Activated CD4-positive, alpha-beta T cell treated with anti-CD3 and anti-CD28 coated beads for 24 hours (primary cell): ENCODE measurements at places on chromosomes 13 and 19.

GRCh38 chr13:95193509-95194230 lies 107.6 kb downstream of the ABCC4 start:
- no peak for DNase-seq

- DNase-seq, result peak; percentile 59
These were observed 19.9 kb upstream of the FBXO27 start for GRCh38 chr19:39052243-39052746.

DNA sequence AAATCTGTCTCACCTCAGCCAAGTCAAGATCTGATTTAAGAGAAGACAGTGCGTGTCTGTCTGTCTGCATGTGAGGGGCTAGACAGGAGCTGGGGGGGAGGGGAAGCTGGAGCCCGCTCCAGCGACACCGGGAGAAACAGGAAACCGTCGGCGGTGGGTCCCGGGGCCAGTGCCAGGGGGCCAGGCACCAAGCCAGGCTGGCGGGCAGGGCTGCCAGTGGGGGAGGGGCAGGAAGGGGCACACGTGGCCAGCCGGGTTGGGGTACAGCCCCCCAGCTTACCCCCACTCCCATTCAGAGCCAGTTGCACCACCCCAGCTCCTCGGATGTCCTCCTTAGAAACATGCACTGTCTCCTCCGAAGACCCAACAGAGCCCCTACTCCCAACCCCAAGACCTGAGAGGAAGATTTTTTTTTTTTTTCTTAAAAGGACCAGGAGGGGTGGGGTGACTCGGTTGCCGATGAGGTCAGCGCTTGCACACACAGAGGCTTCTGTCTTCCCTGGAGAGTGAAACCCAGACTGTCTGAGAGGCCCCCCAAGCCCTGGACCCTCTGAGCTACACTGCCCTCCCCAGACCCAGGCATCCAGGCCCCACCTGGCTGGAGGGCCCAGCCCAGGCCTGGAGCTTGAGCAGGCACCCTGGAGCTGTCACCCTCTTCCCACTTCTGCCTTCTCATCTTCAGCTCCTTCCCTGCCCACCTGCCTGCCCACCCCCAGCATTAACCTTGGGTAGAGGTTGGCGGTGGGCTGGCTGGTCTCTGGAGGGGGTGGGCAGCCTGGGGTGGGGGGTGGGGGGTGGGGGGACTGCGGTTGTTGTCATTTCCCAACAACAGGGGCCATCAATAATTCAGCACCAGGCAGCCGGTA lies 4.0 kb downstream of the ERF start:
- DNase-seq, result no peak

- DNase-seq, result no peak
These were observed 2.4 kb downstream of the SMIM24 start for GRCh38 chr19:3477951-3478350.

DNA sequence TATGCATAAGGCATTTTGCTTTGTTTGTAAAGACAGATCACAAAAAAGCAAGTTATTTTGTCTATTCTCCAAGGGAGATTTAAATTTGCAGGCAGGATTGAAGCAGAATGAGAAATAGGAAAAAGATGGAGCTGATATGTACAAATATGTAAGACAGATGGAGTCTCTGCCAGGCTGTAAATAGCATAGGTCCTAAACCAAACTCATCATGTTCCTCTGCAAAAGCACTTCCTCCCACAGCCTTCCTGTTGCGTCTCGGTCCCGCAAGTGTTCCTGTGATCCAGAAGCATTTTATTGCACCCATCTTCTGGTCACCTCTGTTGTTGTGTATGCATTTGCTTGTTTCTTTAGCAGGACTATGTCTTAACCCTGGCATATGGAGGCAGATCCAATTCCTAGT lies 95.7 kb upstream of the CLDN10 start:
- DNase-seq, result no peak

DNA sequence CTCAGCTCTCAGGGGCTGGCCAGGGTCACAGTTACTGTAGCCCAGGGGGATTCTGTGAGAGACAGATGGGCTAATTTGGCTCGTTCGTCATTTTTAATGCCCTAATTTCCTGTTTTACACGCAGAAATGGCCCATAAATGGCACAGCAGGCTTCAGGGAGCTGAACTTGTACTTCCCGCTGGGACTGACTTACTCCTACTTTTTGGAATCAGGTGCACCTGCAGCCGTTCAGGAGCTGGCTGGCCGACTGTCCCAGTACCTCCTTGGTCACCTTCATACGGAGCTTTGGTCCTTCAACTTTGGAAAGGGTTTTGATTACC lies 62.4 kb upstream of the URI1 start:
- DNase-seq, result no peak

- no peak for DNase-seq
These were observed 7.4 kb upstream of the SLITRK6 start for GRCh38 chr13:85806553-85807175.

DNA sequence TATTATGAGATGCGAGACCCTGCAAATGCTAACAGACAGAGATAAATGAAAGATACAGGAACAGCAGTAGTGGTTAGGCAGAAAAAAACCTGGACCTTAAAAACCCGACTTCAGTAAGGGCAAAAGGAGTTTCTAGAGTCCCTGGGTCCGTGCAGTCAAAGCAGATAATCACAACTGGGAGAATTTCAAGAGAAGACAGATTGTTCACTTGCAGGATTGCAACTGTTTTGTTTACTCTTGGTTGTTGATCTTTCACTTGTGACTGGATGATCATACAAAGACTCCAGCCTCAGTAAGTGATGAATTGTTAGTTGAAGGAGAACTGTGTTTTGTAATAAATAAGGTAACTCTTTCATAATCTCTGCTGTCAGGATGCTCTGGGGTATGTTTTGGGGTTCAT lies 135.1 kb downstream of the GPC6 start:
- no peak for DNase-seq

- peak; percentile 81 for DNase-seq
These were observed 3.5 kb downstream of the RASA3 start for GRCh38 chr13:114128624-114129522.

GRCh38 chr19:6528544-6529121 lies 2.2 kb upstream of the TNFSF9 start:
- DNase-seq, result no peak

GRCh38 chr13:86848716-86849115 lies 822.5 kb upstream of the SLITRK5 start:
- no peak for DNase-seq

DNA sequence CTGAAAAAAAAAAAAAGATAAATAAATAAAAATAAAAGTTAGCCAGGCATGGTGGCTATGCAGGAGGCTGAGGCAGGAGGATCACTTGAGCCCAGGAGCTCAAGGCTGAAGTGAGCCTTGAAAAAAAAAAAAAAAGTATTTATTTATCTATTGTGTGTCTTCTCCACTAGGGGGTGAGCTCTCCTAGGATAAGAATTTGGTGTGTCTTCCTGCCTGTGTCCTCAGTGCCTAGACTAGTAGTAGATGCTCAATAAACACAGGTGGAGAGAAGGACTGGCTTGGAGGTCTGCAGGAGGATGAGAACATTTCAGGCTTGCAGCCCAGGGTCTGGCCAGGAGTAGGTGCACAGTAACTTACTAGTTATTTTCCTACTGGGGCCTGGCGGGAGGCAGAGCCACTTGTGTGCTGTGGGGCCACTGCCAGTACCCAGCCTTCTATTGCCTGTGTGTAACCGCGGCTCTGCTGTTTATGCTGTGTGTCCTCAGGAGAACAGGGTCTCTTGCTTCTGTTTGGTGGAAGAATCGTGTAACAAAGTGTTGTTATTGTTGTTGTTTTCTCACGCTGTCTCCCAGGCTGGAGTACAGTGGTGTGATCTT lies 5.4 kb downstream of the LMTK3 start:
- no peak for DNase-seq

- DNase-seq, result no peak
These were observed 3.8 kb downstream of the F7 start for GRCh38 chr13:113109151-113110047.

GRCh38 chr13:42420304-42420703 lies 148.4 kb downstream of the AKAP11 start:
- peak; percentile 37 for DNase-seq

DNA sequence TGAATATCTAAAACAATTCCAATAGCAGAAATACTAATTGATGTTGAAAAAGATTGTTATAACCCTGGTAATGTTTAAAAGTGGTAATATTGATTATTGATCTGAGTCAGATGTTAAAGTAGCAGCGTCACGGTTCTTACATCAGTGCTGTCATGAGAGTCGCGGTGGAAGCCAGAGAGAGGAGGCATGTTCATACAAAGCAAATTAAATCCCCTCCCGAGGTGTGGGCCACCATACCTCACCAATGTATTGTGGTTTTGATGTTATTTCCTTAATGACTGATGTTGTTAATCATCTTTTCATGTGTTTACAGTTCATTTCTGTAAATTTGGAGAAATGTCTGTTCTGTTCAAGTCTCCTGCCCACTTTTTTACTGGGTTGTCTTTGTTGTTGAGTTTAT lies 11.2 kb downstream of the ZNF317 start:
- no peak for DNase-seq

DNA sequence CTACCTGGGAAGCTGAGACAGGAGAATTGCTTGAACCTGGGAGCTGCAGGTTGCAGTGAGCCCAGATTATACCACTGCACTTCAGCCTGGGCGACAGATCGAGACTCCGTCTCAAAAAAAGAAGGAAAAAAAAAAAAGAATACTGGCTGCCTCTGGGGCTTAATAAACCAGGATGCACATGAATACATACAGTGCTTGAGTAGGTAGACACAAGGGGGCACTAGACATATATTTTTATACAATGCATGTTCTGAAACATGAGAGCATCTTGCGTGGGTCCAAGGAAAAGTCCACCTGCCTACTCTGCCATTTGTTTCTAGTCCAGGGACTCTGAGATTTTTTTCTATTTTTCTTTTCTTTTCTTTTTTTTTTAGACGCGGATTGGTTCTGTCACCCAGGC lies 31.2 kb downstream of the KEAP1 start:
- no peak for DNase-seq

DNA sequence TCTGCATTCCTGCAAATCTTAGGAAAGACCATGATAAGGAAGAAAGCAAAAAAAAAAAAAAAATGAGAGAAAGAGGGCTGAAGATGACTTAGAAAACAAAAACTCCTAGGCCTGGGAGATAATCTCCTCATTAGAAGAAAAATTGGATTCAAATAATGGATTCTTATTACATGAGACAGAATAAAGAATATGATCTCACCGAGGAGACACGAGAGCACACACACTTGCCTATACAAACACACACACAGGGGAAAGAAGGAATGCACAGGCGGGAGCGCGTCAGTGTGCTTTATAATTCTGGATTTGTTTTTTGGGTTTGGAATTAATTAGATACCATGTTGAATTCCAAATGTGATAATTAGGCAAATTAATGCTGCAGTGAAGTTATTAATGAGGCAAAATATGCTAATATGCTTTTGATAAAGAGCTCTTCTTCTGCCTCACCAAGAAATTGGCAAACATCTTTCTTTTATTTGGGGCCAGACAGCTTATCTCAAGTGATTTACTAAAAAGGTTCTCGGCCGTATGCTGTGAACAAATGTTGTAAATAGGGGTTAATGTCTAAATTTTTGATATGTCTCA lies 36.1 kb upstream of the PCDH8 start:
- no peak for DNase-seq

DNA sequence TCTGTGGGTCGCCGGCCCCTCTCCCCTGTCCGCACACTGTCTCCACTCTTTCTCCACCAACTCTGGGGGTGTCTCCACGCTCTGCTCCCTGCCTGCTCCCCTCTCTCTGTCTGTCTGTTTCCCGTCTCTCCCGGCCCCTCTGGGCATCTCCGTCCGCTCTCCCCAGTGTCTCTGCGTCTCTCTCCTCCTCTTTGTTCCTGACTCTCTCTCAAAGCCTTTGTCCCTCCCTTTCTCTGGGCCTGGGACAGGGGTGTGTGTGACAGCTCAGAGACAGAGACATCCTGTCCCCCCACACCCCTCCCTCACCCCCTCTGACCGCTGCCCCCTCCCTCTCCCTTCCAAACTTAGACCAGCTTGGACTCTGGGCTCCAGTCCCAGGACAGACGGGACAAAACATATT lies 668 bp upstream of the SBK3 start:
- DNase-seq, result no peak

- DNase-seq, result no peak
These were observed 6.4 kb downstream of the IGFL3 start for GRCh38 chr19:46118136-46118535.

DNA sequence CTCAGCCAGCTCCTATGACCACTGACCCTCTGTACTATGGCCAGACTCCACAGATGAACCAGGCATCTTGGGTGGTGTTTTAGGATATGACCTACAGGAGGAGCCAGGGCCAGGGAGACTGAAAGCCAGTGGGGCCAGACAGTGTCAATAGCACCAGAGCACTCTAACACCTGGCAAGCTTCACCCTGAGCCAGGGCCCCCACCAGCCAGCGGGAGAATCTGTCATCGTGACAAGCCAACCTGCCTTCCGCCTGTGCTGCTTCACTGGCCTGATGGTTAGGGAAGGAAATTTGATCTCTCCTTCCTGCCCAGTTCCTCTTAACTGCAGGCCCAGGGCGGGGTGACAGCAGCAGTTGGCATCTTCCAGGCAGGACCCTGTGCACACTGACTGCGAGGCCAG lies 222.4 kb downstream of the UQCRFS1 start:
- DNase-seq, result no peak

GRCh38 chr19:48501494-48502349 lies 9.9 kb downstream of the LMTK3 start:
- DNase-seq, result peak; percentile 53

DNA sequence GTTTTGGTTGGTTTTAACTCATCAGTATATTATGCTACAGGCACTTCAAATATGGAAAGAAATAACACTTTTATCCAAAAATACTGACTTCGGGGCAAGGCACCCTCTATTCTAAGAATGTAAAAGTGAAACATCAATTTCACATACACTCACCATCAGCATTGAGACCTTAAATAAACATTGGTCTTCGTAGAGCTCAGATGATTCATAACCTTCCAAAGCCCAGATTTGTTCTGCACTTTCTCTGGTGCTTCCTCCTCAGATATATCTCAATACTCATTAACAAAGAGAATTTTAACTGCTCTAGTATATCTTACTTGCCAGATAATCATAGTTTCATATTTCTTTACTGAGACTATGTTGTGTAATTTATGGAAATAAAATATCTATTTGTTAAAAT lies 794.3 kb downstream of the LIG4 start:
- no peak for DNase-seq

DNA sequence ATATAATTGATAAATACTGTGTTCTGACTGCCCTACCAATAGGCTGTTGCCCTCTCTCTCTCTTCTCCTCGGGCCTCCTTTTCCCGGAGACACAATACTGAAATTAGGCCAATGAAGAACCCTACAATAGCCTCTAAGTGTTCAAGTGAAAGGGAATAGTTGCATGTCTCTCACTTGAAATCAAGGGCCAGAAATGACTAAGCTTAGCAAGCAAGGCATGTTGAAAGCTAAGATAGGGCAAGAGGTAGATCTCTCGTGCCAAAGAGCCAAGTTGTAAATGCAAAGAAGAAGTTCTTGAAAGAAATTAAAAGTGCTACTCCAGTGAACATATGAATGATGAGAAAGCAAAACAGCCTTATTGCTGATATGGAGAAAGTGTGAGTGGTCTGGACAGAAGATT lies 13.3 kb downstream of the KATNAL1 start:
- DNase-seq, result no peak

- no peak for DNase-seq
These were observed 1534.8 kb downstream of the SLITRK5 start for GRCh38 chr13:89205856-89206520.
